ENCODE measurements at places on chromosomes 2 and 18. TPM values are rescaled to one million over a fixed set of nuclear protein-coding genes. Genes with fewer than 3 reads are reported as not detected.

Gene CYTIP
- total RNA-seq = 430 TPM

Gene EVA1A
- total RNA-seq = not detected

Gene ZNF804A
- total RNA-seq = not detected

Gene ATP6V1B1
- total RNA-seq = not detected

Gene TEKT4
- not detected for total RNA-seq

Gene SKOR2
- not detected for total RNA-seq

Gene PDE11A
- total RNA-seq = not detected

Gene CDH20
- total RNA-seq = 0.30 TPM

Gene CPLX4
- not detected for total RNA-seq

Gene MAP3K19
- total RNA-seq = not detected
